ENCODE measurements at places on chromosomes 12 and 14.
A peak's percentile ranks its signal among the peaks of the same experiment; 100 is the strongest.

DNA sequence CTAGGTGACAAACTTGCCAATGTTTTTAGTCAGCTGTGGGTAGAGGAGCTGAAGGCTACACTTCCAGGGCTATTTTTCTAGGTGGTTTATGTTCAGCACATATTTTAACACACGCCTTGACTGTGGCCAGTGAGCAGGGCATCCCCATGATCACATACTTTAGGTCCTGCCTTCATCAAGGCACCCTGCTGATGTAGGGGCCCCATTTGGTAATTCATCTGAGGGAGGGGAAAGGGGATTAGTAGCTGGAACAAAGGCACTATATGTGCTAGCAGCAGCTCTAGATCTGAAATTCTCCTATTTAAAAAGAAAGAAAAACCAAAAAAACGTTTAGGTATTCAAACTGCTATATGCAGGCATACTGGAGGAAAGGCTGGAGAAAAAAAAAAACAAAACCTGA, 14.5 kb downstream of the EGLN3 start:
- DNase-seq: no peak

GRCh38 chr12:128852026-128852698, 1.1 kb upstream of the GLT1D1 start:
- DNase-seq: no peak

GRCh38 chr14:105474483-105475268, at the start of gene CRIP2:
Gene CRIP2, plus strand, starts transcription at chr14:105474821. Its CDS starts 42 bp downstream, at chr14:105474863.
- DNase-seq: no peak

GRCh38 chr14:55814064-55814463, 234.1 kb downstream of the KTN1 start:
- peak; percentile 23 for DNase-seq

- no peak for DNase-seq
Measured at GRCh38 chr12:99670635-99671034, 23.1 kb downstream of the GARIN6 start.

- DNase-seq: no peak
Measured at GRCh38 chr12:42385326-42385841, 59.4 kb downstream of the PPHLN1 start.

DNA sequence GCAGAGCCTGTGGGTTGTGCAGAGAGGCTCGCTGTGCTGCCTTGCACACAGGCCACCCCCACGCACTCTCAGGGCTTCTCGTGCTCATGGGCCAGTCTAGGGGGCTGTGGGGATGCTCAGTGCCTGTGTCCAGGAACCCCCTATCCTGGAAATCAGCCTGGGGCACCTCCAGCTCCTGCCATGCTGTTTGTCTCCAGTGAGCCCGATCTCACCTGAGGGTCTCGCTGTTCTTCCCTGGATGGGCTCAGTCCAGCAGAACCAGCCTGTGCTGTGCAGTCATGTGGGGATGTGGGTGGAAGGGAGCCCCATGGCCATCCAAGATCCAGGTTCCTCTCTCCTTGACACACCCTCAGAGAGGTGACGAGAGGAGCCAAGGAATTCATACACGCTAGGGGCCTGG, 26.7 kb downstream of the SERPINA1 start:
- DNase-seq: no peak

GRCh38 chr12:5571115-5571514, 139.2 kb downstream of the NTF3 start:
- no peak for DNase-seq

DNA sequence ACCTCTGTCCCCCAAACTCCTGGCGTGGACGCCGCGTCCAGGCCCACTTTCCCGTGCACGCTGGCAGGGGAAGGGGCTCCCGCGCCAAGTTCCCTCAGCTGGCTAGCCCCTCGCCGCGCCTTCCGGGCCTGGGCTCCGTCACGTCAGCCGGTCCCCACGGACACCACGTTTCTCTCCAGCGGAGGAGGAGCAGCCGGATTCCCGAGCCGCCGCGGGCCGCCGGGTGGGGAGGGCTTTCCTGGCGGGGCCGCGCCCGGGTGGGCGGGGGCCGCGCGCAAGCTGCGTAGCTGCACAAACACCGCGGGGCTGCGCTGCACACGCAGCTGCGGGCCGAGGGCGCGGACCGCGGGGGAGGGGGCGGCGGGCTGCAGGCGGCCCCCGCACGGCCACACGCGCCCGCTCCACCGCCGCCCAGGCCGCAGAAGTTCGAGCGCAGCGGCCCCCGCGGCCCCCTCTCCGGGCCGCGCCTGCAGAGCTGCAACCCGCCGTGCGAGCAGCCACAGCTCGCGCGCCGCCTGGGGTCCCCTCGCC, 45.1 kb upstream of the PNMA1 start:
- peak; percentile 57 for DNase-seq

- DNase-seq: peak; percentile 56
Measured at GRCh38 chr14:52067873-52068614, 815 bp downstream of the NID2 start.

DNA sequence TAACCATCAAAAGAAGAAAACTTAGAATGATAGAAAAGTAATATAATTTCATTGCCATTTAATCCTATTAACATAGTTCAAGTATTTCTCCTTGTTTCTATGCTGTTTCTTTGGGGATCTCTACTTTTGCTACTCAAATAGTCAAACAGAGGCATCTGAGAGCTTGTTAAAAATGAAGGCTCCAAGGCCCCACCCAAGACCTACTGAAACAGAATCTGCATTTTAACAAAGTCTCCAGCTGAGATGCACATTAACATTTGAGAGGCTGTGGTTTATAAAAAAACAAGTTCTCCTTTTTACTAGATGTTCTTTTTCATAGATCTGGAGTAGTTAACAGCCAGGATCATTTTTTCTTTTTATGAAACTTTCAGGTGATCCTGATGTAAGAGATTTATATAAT, 31.8 kb downstream of the PPFIA2 start:
- no peak for DNase-seq

DNA sequence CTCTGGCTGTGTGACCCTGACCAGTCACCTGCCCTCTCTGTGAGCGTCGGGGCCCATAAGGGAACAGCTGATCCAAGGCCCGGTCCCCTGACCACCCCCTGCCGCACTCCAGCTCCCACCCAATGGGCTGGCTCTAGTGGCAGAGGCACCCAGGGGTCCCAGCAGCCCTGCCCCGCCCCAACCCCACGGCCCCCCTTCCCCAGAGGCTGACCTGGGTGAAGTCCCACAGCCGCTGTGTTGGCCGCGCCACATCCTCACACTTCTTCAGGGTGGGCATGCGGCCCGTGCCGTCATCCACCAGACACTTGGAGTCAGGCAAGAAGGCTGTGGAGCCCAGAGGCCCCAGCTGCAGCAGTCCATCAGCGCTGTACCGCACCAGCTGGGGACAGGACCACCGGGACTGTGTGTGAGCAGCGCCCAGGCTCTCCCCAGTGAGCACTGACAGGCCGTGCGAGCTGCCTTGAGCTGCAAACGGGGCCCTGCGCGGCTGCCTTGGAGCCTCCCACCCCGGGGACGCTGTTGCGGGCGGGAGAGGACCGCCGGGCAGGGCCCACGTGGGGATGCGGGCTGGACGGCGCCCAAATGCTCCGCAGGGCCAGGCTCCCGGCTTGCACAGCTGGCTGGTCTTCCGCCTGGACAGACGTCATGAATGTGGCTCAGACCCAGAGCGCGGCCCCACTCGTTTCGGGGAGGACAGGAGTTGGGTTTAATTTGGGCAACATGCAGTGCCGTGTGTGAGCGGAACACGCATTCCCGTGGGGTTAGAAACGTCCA, 53.5 kb downstream of the NOC4L start:
- DNase-seq: peak; percentile 16

DNA sequence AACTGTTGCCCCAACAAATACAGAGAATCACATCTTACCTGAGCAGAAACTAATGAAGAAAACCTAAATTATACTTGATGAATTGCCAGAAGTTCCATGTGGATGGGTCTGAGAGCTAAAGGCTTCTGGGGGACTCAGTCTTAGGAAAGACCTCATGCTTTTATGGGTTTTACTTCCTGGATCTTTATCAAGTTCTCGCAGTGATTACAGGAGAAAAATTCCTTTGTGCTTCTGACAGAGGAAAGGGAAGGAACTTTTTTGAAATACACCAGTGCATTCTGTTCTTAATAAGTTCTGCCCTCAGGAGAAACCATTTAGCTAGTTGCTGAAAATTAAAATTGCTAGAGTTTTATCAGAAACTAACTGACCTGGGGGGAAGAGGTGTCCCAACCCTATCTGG, 203.9 kb upstream of the KITLG start:
- DNase-seq: peak; percentile 4

DNA sequence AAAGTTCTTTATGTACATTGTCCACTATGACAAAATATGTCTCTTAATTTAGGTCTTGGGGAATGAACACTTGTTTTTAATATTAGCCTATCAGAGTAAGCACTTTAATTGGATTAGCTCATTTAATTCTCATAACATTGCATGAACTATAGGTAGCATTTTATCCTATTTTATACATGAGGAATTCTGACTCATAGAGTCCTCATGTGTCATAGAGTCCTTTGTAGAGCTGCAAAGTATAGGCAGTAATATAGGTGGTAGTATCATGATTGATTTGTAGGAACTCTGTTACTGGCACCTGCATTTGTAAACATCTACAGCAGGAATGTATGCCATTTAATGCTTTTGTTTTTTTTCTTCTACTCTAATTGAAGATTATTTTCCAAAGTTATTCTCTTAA, 96.0 kb downstream of the GPHN start:
- no peak for DNase-seq

DNA sequence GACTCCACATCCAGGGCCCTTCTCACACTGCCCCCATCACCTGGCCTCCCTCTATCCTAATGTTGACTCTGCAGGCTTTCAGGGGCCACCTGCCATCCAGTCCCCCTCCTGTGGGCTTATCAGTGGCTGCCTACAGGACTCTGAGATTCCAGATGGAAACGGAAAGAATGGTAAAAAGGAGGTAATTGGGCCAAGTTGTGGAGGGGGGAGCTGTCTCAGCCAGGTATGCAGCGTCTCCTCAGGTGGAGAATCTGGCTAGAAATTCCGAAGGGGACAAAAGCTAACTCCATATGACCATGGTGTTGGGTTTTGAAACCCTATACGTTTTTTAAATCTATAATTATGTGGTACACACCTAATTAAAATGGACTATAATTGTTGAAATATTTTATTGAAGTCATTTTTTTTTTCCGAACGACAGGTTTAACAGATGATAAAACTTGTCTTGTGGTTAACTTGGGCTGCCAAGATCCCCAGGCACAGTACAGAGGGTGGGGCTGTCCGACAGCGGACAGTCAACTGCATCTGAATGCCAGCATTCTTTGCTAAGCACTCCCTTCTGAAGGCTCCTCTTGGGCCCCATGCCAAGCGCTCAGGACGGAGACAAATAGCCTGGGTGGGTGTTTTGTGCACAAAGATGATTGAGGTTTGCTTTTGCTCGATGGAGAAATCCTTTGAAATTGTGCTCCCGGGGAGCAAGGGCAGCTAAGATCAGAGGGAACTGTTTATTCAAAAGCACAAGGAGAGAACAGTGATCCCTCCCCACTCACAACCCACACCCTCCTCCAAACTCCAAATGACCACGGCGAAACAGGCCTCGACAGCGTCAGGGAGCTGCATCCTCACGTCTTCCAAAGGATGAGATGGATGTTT, 365.6 kb downstream of the BCL11B start:
- no peak for DNase-seq

DNA sequence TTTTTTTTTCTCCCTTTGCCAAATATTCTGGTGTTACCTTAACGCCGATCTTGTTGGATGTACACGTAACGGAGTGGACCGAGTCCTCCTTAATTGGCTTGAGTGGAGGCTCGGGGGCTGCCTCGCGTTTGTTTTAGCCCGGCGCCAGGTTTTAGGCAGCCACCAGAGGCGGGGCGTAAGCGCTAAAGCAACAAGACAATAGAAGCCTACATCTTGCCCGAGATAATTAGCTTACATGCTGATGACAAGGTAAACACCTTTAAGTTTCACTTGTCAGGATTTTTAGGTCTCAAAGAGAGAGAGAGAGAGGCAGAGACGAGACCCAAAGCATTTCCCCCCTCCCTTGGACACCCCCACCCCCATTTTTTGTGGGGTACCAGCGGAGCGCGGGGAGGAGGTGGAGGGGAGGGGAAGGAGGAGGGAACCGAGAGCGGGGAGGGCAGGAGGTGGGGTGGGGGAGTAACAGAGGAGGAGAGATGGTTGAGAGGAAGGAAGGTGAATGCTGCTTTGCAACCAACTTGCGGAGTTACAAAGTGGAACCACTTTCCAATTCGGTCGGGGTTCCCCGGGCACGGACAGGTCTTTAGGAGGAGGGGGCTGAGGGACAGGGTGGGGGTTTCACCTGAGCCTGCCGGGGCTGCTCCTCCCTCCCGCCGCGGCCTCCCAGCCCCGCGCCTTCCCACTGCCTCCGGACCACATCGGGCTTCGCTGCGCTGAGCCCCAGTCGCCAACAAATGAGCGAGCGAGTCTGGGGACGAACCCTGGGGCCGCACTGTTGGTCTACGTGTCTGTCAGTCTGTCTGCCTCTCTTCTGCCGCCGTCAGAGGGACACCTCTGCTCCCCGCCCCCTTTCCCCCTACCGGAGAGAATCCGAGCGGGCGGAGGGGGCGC, at the start of gene NKX2-1:
Gene NKX2-1, minus strand, starts transcription at position 802 of the 891 bp plus-strand sequence. Its CDS starts 103 bp downstream, at position 699.
- no peak for DNase-seq

DNA sequence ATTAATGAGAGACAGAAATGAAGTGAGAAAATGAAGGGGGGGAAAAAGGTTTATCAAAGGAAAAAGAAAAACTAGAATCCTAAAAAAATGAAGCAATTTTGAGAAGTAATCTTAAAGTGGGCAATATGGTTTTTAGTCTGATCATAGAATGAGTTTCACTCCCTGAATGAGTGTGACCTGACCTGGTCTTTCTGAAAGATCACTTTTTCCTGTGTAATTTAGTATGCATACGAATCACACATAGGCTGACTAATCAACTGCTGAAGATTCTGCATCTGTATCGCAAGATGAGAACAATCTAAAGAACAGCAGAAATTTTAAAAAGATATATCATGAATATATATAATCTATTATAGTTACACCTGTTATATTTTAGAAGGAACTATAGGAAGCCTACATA, 11.3 kb downstream of the GNPTAB start:
- DNase-seq: no peak

GRCh38 chr12:117362391-117362790, 965 bp upstream of the NOS1 start:
- no peak for DNase-seq

GRCh38 chr12:100439797-100440196, 33.9 kb upstream of the NR1H4 start:
- DNase-seq: no peak

- no peak for DNase-seq
Measured at GRCh38 chr12:69630191-69630590, 19.5 kb upstream of the LRRC10 start.

DNA sequence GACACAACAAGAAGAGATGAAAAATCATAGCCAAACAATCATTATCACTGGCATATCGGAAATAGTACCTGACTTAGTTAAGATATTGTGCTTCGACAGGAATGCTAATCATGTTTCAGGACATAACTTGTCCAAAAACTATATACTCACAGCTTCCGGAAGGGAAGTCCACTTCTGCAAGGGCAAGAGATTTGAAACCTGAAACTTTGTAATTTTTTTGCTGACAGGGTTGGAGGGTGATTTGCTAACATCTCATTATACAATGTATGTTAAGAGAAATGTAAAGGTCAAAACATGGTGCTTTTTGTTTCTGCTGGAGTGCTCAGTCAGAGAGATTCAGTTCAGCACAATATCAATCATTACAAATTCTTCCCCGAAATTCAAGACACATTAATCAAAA, 200.3 kb downstream of the CNTN1 start:
- no peak for DNase-seq
